ENCODE measurements at places on chromosomes 16 and 17. TPM values are rescaled to one million over a fixed set of nuclear protein-coding genes. Genes with fewer than 3 reads are reported as not detected.

DNA sequence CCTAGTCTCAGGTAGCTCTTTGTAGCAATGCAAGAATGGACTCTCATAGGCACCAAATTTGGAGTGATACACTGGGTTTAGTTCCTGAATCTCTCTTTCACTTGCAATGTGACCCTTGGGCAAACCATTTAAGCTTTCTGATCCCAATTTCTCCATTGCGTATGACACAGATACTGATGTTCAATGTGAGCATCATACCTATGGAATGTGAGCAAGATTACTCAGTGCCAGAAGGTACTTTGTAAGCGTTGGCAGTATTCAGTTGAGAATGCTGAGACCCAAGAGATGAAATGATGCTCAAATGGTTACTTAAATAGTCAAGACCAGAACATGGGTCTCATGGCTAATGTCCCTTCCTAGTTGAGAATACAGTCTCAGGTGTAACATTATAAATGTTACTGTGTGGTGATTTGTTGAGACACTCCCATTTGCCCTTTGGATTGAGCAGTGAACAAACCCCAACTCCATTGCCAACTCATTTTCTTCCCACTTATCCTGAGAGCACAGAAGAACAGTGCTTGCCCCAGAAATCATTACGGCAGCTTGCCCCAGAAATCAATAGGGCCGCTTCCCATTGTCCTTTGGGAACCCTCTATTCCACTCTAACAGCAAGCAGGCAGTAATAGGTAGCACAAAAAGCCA lies 134.1 kb downstream of the SOX9 start:
- DNase-seq = no peak

GRCh38 chr17:50443505-50443974 lies 17.5 kb downstream of the ACSF2 start:
- DNase-seq = no peak

- DNase-seq = no peak
Observed at GRCh38 chr17:78496311-78496710, 80.9 kb downstream of the DNAH17 start.

DNA sequence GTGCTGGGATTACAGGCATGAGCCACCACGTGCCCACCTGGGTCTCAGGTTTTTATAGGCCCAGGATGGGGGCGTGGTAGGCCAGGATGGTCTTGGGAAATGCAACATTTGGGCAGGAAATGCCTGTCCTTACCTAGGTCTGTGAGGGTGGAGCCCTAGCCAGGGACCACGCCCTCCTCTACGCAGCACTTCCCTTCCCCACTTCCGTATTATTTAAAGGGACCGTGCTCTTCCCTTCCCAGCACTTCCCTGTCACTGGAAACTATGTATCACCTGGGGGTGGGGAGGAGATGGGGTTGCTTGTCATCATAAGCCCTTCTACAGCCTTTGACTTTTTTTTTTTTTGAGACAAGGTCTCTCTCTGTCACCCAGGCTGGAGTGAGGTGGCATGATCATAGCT lies 238.9 kb upstream of the NLRP1 start:
- no peak for DNase-seq

DNA sequence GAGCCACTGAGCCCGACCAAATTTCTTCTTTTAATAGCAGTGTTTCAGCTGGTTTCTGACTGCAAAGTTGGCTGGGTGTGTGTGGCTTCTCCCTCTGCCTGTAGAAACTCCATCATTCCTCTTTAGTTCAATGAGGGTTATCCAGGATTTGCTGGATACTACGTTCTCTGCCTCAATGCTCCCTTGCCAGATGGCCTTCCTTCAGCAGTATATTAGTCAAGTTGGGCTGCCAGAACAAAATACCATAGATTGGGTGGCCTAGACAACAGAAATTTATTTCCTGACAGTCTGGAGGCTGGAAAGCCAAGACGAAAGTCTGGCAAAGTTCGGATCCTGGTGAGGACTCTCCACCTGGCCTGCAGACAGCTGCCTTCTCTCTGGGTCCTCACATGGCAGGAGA lies 103.7 kb downstream of the NOG start:
- no peak for DNase-seq

- no peak for DNase-seq
Observed at GRCh38 chr17:31540602-31541307, 149.3 kb downstream of the RAB11FIP4 start.

- no peak for DNase-seq
Observed at GRCh38 chr16:11160676-11161115, 95.3 kb downstream of the SOCS1 start.

Gene VAT1L
- not detected for total RNA-seq

Gene ETV4
- total RNA-seq = not detected

GRCh38 chr16:10551881-10552280 lies 28.5 kb downstream of the EMP2 start:
- DNase-seq = no peak

DNA sequence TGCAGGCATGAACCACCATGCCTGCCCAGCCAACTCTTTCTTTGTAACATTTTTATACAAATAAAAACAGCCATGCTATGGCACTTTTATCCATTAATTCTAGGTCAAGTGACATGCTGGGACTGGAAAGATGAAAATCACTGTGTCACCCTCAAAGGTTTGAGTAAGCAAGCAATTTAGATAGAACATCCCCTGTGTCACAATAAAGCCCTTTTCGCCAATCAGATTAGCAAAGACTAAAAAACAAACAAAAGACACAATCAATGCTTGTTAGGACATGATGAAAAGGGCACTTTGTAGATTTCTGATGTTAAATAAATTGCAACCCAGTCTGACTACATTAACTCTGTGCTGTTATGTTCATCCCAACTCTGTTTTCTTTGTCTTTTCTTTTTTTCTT lies 26.4 kb downstream of the CHP2 start:
- no peak for DNase-seq

DNA sequence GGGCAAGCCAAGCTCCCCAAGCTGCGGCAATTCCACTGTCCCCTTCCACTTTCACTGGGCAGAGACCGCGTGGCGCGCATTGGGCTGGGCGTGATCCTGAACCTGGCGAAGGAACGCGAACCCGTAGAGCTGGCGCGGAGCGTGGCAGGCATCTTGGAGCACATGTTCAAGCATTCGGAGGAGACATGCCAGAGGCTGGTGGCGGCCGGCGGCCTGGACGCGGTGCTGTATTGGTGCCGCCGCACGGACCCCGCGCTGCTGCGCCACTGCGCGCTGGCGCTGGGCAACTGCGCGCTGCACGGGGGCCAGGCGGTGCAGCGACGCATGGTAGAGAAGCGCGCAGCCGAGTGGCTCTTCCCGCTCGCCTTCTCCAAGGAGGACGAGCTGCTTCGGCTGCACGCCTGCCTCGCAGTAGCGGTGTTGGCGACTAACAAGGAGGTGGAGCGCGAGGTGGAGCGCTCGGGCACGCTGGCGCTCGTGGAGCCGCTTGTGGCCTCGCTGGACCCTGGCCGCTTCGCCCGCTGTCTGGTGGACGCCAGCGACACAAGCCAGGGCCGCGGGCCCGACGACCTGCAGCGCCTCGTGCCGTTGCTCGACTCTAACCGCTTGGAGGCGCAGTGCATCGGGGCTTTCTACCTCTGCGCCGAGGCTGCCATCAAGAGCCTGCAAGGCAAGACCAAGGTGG lies 9.8 kb downstream of the SARM1 start:
- DNase-seq = no peak

- no peak for DNase-seq
Observed at GRCh38 chr16:29898804-29899515, 390 bp downstream of the SEZ6L2 start.

DNA sequence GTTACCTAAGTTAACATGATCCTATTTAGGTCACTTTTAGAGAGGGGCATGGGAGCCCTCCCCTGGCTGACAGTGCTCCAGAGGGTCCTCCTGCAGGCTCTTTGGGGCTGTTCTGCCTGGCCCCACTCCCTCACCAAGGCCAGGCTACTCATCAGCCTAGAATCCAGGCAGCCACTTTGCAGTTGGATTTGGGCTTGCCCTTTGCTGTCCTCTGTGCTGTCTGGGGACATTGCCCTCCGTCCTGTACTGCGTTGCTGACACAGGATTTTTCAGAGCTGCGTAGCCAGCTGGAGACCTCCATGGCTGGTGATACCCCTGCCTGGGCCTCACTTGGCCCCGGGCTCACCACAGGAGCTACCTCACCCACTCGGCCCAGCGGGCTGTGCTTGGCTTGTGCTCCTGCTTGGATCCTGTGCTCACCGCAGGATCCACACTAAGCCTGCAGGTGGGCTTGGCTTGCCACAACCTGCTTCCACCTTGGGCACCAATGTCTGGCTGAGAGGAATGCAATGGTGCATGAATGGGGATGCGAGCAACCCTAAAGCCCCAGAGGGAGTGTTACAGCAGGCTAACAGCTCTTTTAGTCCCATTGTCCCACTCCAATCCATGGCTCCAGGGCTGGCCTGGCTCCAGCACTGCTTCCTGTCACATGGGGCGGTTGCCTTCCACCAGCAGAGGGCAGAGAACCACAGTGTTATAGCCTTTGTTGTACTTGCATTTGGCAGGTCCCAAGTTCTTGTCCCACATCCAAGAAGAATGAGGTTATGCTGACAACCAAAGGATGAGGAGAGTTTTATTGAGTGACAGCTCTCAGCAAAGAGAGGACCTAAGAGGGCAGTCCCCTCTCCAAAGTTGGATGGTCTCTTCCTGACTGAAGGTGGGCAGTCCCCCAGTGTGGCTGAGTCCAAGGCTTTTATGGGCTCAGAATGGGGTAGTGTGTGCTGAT lies 21.5 kb downstream of the CCL4 start:
- no peak for DNase-seq

Gene KIF19
- total RNA-seq = 2.8 TPM

DNA sequence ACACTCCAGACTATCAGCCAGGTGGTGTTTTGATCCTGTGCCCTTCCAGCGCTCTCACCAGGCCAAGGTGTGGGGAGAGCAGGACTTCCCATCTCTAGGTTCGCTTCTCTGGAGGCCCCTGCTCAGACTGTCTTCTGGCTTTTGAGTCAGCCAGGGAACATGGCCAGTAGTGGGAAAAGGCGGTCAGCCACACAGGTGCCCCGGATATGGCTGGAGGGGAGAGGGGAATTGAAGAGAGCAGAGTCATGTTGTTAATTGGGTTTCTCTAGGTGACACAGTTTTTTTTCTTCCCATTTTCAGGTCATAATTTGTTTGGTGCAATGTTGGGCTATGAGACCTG lies 1.5 kb downstream of the MINK1 start:
- no peak for DNase-seq

DNA sequence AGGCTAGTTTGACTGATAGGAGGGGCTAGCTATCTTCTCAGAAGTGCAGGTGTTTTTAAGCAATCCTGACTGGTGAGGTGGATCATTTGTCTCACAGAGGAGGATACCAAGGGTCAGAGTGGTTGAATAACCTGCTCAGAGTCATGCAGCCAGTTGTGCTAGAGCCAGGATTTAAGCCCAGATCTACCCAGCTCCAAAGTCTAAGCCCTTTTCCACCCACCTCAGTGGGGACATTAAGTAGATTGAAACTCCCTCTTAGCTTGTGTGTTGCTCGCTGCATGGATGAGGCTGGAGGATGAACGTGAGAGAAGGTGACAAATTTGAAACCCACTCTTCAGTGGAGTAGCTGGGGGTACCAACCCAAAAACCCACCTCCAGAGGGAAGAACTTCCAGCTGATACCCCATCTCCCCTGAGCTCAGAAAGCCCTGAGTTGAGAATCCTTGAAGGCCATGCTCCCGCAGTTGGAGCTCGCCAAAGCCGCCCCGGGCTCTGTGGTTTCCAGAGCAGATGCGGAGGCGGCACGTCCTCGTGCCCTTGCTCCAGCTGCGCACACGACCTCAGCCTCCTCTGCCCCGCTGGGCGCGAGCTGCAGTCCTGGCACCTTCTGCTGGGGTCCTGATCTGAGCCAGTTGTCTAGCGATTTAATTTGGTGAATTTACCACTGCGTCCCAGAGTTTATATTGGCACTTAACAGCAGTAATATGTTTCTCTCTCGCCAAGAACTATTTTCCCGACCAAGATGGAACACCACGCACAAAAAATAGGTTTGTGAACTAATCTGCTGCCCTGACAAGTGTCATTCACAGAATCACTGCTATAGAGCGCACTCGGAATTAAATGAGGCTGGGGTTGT lies 159.5 kb downstream of the CCDC182 start:
- no peak for DNase-seq

DNA sequence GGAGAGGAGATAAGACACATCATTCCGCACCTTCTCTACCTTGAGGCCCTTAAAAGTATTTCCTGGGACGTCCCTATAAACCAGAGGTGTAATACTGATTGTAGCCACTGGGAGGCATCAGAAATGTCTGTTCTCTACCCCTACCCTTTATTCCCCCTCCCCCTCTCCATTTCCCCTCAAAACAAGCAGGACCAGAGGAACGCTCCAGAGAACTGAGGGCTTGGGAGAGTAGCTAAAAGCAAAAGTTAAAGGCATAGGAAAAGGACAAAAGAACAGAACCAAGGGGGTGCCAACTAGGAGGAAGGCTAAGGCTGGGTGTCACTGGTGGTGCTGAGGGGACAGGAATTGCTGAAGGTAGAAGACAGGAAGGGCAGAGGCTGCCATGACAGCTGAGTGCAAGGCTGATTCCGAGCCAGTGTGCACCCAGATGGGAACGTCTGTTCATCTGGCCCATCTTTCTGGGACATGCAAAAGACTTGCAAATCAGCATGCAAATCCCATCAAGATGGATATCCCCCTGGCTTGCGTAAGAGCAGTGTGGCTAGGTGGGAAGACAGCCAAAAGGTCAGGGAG lies 6.7 kb downstream of the CAMTA2 start:
- no peak for DNase-seq

DNA sequence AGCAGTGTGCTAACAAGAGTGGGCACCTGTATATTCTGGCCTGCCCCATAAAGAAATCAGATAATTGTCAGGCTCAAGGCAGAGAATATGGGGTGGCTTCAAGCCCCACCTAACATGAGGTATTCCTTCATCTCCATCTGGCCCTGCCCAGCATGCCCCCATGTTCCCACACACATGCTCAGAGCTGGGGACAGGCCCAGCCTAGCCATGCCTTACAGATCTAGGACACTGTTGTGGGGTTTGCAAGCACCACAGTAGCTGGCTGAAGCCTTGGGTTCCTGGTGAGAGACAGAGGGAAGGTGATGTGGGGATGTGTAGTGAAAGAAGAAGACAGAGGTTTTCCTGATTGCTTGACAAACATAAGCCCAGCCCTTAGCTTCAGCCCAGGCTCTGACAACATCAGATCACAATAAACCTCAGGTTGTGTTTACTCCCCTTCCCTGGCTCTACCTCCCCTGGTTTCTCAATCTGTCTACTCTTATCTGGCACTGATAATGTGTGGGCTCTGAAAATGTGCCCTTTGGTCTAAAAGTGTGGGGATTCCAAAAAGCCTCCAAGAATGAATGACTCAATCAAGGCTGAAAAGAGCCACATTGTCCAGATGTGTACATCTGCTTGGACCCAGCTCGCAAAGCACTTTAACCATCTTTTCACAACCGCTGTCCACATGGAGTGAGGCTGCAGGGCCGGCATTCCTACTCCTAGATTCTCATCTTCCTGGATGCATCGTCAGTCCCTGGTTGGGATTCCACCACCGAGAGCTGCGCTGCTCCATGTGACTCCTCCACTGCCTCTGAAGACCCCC lies 34.4 kb downstream of the CDRT4 start:
- DNase-seq = no peak

DNA sequence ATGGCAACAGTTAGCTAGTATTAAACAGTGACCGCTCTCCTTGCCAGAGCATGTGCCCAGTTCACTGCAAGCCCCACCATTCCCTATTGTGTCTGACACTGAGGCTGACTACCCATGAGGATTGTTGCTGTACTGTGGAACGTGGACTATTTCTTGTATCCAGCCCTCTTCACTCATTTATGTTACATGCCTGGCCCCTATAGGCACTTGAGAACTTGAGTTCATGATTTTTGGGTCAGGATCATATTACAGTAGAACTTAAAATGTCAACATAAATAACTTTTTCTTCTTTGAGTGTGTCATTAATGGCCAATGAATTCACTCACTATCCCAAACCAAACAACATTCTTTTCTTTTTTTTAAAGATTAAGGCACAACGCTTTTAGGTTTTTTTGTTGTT lies 55.7 kb downstream of the LYRM1 start:
- no peak for DNase-seq
